Spleen (tissue), 13 donors: ENCODE measurements at places on chromosomes 11 and 22.
A peak's percentile ranks its signal among the peaks of the same experiment; 100 is the strongest.

DNA sequence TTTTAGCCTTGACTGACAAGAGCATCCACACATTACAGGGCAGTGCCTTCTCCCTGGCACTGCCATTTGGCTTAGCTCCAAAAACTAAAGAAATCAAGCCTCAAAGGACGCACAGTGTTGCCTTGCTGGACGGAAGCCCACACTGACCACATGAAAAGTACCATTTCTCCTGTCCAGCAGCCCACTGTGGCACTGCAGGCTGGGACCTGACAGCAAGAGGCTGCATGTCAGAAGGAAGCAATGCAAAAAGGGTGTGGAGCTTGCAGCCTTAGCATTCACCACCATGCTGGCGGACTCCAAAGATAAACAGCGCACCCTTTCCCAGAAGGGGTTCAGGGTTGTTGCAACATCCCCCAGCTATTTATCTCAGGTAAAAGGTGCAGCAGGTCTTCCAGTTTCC lies 109.3 kb upstream of the BMAL1 start:
- DNase-seq, result no peak

DNA sequence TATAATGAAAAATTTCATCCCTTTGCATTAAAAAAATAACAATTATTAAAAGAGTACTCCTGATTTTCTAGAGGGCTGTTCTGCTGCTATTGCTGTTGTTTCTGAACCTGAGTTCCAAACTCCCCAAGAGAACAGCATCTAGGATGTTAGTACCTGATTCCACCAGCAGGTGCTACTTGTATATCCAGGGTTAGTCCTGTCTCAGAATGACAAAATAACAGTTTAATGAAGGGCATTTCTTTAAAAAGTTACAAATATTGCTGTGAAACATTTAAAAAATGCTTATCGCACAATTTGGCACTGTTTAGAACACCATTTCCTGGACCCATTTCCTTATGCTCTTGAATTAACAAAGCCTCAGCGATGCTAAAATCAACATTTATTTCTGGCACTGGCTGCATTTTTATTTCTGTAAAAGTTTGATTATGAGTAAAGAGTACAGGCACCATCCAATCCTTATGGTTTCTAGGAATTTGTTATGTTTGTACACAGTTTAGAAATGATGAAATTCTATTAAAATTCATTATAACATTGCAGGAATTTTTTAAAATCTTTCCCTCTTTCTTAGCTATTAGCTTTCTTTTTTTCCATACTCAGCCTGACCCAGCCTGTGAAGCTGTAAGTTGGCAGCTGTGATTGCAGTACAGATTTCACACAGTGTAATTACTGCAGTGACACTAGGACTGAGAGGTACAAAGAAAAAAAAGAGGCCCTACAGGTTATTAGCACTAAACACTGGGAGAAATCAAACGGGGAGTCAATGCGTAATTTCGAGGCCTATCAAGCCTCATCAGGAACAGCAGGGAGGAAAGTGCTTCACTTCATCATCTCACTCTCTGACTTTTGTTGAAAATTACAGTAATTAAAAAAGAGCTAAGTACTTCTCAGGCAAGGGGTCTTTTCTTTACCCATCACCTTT lies 208.8 kb downstream of the DCDC1 start:
- DNase-seq, result no peak

DNA sequence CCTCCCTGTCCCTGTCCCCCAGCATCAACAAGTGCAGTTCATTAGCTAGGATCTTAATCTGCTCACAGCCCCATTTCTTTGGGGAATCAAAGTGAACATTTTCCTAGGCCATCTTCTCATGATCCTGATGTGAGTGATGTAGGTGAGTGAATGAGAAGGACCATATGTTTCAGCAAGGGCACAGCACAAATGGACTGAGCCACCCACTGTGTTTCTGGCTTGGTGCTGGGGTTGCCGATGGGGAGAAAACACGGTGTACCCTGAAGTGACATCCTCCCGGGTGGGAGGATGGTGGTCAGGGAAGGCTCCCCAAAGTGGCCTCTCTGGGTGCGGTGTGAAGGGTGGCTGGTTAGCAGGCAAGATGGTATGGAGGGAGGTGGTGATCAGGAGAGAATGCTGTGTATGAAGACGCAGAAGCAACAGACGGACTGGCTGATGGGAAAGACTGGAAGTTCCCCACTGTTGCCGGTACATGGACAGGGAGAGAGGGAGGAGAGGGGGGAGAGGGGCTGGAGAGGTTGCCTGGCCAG lies 72.2 kb downstream of the JAM3 start:
- DNase-seq, result no peak

GRCh38 chr22:37048133-37048532 lies 3.4 kb upstream of the KCTD17 start:
- no peak for DNase-seq

DNA sequence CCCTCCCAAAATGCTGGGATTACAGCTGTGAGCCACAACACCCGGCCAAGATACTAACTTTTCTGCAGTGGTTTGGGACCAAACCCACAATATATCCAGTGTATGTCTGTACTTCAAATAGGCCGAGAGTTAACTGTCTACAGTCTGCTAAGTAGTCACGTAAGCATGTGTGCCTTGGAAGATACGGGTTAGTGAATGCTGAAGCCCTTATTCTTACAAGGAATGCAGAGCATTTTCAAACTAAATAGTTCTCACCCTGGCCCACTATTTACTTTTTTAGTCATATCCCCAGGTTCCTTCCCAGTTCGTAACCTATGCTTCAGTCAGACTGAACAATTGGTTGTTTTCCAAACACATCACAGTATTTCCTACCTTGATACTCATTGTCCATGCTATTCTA lies 176.0 kb downstream of the WNT11 start:
- no peak for DNase-seq

GRCh38 chr22:47269516-47270088 lies 507.2 kb downstream of the TBC1D22A start:
- DNase-seq, result no peak

DNA sequence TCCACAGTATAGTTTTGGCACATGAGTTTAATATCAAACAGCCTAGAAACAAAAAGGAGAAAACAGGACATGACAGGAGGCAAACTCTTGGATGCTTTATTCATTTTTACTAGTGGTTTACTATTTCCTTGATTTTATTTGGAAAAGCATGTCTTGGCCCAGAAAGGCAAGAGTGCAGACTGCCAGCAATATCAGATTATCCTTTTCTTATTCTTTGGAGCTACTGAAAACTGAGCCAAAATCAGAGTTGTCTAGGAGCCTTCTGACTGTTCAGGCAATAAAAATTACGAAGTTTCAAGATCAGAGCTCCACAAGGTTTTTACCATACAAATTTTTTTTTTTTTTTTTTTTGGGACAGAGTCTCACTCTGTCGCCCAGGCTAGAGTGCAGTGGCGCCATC lies 16.0 kb downstream of the CELF1 start:
- DNase-seq, result no peak

DNA sequence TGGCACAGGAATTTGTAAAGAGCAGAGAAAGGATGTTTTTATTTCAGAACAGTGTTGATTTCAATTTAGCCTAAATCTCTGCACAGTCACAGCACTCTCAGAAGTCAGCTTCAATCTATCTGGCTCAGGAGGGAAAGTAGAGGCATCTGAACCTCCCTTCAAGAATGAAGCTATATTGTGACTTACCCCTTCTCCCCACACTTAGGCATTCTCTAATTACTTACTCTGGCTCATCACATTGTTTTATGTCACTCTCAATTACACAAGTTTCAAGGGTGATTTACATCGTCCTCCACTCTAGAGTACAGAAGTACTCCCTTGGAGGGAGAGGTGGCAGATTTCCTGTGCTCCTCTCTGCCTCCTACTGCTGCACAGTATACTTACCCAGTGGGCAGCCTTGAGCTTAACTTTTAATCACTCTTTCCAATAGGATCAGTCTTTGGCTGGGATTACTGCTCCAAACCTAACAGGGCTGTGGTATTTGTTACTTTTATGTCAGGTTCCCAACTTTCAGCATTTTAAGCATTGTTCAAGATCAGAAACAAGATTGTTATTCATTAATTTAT lies 211.4 kb downstream of the AASDHPPT start:
- no peak for DNase-seq

GRCh38 chr11:1624621-1625020 lies 2.7 kb upstream of the KRTAP5-4 start:
- DNase-seq, result peak; percentile 34

GRCh38 chr22:28981818-28982499 lies 79.7 kb downstream of the C22orf31 start:
- DNase-seq, result no peak

GRCh38 chr11:102332611-102332994 lies 14.4 kb upstream of the BIRC2 start:
- DNase-seq, result no peak

DNA sequence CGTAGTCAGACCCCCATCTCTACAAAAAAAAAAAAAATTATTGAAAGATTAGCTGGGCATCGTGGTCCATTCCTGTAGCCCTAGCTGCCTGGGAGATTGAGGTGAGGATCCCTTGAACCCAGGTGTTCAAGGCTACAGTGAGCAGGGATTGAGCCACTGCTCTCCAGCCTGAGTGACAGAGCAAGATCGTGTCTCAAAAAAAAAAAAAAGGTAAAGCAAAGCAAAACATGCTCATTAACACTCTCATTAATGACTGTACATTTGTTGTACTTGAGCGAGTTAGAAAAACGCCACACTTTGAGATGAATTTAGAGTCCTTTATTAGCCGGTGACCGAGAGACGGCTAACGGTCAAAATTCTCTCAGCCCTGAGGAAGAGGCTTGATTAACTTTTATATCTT lies 6.2 kb upstream of the SERHL2 start:
- no peak for DNase-seq

DNA sequence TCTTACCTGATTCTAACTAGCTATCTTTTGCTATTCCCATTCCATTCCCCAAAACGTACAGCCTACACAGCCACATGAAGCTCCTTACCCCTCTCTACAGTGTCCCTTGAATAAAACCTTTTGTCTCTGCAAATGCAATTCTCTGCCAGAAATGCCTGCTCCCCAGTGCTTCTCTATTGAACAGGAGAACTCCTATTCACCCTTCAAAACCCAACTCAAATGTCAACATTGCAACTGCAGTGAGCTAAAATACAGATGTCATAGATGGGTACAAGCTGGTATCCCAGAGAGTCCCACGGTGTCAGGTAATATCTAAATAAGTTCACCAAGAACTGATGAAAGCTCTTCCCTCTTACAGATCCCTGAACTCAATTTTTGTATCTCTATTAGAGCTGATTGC lies 421.7 kb downstream of the INSC start:
- DNase-seq, result no peak

DNA sequence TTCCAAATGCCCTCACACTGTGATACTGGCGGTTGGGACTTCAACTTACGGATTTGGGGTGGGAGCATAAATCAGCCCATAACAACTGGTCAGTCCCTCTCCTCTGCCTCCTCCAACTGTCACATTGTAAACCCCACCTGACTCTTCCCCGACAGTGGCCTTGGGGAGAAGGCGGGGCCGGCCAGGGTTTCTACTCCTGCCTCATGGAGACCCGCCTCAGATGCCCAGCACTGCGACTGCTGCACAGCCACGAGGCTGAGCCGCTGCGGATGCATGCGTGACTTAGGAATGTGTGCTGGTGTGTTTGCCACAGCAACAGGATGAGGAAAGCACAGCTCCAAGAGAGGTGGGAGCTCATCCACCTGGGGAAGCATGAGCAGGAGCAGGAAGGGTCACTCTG lies 914.2 kb downstream of the NTM start:
- DNase-seq, result no peak

GRCh38 chr11:78889698-78890097 lies 315.0 kb upstream of the NARS2 start:
- no peak for DNase-seq

GRCh38 chr11:28736256-28736655 lies 628.1 kb downstream of the METTL15 start:
- DNase-seq, result no peak

DNA sequence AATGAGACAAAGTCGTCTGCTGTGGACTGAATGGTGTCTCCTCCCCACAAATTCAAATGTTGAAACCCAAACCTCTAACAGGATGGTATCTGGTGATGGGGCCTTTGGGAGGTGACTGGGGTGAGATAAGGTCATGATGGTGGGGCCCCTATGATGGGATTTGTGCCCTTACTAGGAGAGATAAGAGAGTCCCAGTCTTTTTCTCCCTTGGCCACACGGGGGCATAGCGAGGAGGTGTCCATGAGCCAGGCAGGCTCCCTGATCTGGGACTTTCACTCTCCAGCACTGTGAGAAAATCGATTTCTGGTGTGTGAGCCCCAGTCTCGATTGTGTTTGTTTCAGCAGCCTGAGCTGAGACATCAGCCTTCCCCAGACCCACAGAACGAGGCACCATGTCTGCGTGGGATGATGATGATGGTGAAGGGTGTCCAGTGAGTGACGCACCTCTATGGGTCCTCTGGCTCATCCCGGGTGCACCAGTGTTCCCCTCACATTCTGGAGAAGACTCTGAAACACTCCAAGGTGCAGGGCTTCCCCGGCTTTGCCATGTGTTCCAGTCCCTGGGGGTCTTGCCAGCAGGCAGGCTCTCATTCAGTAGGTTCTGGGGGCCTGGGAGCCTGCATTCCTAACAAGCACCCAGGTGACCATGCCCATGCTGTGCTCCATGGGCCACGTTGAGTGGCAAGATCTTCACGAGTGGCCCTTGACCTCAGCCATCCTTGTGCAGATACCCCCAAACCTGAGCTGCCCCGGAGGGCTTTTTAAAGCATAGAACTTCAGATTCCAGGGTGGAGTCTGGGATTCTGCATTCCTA lies 363.0 kb downstream of the CTTN start:
- DNase-seq, result peak; percentile 51

- DNase-seq, result peak; percentile 7
These were observed 762 bp upstream of the TBC1D22A start for GRCh38 chr22:46761539-46762237.

- no peak for DNase-seq
These were observed 20.7 kb upstream of the ARFGAP3 start for GRCh38 chr22:42877597-42878340.

- DNase-seq, result no peak
These were observed 98.2 kb downstream of the AMOTL1 start for GRCh38 chr11:94866231-94866822.

DNA sequence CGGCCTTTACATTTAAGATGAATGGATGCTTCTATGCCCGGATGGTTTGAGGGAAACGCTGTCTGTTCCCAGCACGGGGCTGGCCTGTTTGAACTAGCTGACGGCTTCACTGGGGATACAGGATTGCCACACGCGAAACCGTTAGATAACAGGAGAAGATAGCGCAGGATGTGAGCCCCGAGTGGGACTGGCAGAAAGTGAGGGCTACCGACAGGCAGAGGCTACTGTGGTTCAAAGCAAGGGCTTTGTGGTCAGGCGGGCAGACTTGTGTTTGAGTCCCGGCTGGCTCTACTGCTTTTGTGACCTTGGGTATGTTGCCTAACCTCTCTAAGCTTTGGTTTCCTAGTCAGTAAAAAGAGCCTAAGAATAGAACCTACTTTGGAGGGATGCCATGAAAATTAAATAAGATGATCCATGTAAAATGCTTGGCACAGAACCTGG lies 2.8 kb upstream of the OAF start:
- DNase-seq, result no peak

DNA sequence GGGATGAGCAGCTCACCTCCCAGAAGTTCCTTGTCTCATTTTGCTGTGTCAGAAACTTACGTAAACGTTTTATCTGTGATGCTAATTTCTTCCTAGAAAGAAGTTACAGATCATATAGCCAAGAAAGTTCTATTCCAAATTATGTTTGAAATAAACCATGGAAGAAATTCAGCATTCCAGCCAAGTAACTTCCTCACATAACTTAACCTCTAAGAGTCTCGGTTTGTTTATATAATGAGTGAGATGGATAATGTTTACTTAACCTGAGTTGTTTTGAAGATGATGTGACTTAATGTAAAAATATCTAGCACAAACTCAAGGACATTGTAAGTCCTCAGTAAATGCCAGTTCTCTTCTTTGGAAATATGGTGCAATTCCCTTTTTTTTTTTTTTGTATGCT lies 8.9 kb upstream of the MUC15 start:
- no peak for DNase-seq

GRCh38 chr22:25122136-25122764 lies 77.4 kb upstream of the CRYBB3 start:
- DNase-seq, result no peak
